ENCODE measurements at places on chromosomes 5 and 9.
A peak's percentile ranks its signal among the peaks of the same experiment; 100 is the strongest.

GRCh38 chr5:139016186-139016585, 141.1 kb upstream of the LRRTM2 start:
- DNase-seq = peak; percentile 11

GRCh38 chr5:88606626-88607025, 276.4 kb downstream of the MEF2C start:
- no peak for DNase-seq

DNA sequence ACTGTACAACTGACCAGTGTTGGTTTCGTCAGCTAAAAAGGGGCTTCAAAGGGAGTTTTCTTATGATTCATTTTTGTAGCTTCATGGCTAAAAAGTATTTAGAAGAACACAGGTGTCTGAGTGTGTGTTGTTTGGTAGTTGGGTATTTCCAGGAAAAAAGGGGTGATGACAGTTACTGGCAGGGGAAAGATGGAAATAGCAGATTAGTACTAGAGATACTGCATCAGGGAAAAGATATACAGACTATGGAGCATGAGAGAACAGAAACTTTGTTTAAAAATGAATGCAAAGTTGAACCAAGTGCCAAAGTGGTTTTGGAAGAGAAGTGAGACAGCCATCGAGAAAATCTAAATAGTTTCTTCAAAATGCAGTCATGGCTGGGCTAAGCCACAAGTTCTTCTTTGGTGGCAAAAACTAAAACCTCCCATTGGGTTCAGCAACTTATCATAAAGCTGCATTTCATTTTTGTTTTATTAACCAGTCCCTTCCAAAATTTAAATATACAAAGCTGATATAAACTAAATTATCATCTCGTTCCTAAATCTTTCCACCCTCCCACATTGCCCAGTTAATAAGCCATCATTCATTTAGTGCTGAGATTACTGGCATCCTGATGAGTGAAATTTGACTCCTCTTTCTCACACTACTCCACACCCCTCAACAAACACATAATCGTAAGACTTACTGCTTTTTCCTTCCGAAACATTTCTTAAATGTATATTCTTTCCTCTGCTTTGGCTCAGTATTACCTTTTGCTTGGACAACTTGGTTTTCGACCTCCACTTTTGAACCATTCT, 33.5 kb downstream of the ELL2 start:
- no peak for DNase-seq

DNA sequence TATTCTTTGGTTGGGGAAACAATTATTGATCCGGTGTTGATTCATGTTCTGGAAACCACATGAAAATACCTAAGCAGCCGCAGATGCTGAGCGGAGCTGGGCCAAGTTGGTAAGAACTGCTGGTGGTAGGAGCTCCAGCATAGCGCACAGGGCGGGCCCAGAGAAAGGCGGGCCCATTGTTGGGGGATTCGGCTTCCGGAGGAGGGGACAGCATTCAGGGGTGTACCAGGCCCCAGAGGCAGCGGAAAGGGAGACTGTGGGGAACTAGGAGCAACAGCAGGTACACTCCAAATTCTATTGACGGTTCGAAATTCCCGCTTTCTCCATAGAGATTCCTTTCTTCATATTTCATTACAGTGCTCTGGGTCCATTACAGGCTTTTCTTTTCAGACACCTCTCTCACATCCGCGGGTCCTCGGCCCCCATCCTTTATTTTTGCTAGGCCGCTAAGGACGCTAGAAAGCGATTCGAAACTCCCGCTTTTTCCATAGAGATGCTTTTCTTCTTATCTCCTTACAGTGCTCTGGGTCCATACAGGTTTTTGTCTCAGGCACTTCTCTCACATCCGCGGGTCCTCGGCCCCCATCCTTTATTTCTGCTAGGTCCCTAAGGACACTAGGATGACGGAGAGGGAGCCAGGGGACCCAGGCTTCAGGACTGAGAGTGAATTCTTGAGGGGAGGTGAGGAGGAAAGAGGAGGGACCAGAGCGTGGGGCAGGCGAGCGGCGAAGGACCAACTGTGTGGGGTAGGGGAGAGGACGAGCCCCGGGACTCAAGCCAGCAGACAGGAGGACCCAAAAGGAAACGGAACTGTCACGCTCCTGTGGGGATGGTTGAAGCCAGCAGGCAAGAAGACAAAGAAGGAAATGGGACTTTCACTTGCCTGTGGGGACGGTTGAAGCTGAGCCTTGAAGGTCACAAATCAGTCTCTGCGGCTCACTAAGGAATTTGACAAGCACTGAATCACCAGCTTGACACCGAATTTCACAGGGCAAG, at the start of gene CCDC152:
TSS of gene CCDC152 (plus strand) at position 213 of the 996 bp plus-strand sequence. CDS start 2,304 bp downstream, outside the sequence.
- peak; percentile 65 for DNase-seq

GRCh38 chr5:172769616-172770373, 1.2 kb downstream of the DUSP1 start:
- no peak for DNase-seq

- no peak for DNase-seq
Measured at GRCh38 chr9:136804509-136805206, 3.1 kb upstream of the RABL6 start.

DNA sequence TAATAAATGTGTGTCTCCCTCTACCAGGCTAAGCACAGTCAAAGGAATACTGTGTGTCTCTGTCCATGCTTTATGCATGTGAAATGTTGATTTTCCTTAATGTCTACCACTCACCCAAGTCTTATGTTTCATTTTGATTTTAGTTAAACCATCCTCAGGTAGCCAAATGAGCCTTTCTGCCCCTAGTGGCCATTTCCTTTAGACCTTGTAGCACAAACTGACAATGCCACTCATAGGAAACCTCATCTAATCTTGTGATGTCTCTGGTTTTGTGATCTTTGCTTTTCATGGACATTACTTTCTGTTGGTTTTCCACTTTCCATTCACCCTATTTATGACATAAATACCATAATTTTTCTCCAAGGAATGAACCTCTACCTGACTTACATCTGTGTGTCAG, 820.8 kb downstream of the MAT2B start:
- no peak for DNase-seq

- DNase-seq = no peak
Measured at GRCh38 chr9:89919171-89919681, 314.4 kb downstream of the GADD45G start.

DNA sequence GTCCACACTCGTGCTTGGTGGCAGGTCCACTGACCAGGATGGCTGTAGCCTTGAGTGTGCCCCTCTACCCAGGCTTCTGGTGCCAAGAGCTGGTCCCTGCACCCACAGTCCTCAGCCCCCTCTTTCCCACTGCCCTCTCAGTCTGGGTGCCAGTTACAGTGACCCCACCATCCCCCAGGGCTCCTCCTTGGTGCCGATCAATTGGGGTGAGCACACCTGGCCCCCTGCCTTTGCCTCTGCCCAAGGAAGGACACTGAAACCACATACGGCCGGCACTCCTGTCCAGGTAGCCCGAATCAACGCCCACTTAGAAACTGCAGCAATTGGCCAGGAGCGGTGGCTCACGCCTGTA, 18.5 kb upstream of the QRFP start:
- DNase-seq = no peak

DNA sequence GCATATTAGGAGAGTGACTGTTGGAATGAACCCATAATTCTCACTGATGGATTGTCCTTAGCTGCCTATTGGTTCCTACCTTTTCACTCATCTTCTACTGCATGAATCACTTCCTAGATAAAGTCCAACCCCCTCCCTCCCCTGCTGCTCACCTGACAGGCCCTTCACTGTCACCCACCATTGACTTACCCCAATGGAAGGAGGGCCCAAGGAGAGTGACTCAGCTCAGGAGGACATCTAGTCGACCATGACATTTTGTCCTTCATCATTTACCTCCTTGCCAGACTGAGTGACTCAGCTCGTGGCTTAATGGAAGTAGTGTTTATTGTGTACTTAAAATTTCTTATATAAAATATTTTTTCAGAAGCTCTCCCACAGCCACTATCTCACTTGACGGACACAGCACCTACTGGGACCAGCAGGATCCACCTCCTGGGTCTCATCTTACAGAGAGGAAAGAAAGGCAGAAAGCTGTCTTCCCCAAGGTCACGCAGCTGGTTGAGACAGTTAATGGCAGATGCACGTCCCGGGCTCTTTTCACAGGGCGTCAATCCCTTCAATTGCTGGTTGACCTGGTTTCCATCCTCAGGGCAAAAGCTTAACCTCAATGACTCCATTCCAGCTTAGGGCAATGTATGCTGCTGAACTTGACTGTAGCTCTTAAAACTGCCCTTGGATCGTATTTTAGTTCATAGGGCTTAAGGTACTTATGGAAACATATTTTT, 142.3 kb downstream of the MARCHF11 start:
- no peak for DNase-seq

- DNase-seq = no peak
Measured at GRCh38 chr9:91033797-91034196, 232.2 kb downstream of the SYK start.

DNA sequence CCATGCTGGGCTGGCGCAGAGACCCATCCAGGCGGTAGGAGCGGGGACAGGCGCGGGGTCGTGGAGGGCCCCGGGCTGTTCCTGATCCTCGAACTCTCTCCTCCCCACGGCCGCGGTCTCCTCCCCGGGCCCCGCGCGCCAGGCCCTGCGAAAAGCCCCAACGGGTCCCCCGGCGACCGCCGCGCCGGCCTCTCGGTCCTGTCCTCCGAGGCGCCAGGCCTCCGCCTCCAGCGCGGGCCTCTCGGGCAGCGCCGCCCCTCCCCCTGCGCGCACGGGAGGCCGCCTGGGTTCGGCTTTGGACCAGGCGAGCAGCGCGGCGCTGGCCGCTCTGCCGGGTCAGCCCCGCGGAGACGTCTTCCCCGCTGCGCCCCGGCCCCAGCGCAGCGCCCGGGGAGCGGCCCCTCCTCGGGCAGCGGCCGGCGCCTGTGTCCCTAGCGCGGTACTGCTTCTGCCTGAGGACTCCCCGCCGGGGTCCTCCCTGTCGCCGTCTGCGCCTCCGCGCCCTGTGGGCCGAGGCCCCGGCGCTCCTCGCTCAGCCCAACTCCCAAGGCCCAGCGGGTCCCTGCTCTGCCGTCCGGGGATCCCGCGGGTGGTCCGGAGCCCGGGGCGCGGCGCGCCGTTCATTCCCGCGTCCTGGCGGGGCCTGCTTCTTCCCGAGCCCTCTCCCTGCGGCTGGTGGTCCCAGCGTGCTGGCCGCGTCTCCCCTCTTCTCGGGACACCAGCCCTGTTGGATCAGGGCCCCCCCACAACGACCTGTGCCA, 13.4 kb downstream of the COL23A1 start:
- no peak for DNase-seq

DNA sequence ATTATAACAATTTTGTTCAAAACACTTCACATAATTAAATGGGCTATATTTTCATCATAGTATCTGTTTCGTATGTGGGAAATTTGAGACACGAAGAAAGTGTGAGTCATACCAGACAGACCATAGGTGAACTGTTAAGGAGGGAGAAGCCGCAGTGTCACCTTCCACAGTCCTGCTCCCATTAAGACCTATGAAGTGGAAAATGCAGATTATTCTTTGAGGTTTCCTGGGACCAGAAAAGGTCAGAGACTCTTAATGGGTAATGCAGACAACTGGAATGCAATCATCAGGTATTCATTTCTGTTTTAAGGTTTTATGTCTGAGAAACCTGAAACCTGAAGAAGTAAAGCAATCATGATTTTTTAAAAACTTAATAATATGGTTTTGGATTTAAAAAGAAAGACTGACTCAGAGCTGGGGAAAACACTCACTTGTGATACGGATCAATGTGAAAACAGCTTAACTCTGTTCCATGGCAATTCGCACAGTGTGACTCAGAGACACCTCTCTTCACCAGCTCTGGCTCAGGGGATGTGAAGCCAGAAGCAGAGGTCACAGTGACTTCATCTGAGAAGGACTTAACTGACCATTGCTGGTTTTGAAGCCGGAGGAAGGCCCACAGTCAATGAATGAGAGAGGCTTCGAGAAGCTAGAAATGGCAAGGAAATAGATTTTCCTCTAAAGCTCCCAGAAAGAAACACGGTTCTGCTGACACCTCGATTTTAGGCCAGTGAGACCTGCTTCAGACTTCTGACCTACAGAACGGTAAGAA, 17.2 kb upstream of the GCNT1 start:
- DNase-seq = peak; percentile 91

DNA sequence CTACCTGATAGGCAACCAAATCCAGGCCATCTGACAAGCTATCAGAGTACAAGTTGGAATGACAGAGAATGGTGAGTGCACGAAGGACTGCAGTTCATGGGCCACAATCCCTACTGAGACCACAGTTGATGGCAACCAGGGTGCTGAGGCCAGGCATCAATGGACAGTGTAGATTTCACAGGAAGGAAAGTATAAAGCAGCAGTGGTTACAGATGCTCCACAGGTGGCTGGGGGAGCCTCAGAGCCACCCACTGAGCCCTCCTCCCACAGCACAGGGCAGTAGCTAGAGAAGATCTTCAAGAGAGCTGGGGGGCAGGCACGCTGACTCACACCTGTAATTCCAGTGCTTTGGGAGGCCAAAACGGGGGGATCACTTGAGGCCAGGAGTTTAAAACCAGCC, 49.4 kb downstream of the RETREG1 start:
- no peak for DNase-seq

DNA sequence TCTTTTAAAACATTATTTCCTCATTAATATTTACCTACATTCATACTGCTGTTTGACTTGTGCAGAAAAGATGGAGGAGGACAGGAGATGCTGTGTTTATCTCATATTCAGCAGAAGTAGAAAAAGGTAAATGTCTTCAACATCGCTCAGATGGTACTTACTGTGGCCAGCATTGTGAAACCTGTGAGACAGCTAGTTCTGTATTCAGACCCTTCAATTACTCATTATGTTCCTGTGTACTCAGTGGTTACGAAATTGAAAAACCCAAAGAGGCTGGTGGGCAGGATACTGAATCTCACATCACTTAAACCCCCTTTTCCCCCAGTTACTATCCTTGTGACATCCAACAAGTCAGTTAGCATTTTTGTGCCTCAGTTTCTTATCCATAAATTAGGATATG, 216.0 kb downstream of the KDM4C start:
- peak; percentile 87 for DNase-seq

DNA sequence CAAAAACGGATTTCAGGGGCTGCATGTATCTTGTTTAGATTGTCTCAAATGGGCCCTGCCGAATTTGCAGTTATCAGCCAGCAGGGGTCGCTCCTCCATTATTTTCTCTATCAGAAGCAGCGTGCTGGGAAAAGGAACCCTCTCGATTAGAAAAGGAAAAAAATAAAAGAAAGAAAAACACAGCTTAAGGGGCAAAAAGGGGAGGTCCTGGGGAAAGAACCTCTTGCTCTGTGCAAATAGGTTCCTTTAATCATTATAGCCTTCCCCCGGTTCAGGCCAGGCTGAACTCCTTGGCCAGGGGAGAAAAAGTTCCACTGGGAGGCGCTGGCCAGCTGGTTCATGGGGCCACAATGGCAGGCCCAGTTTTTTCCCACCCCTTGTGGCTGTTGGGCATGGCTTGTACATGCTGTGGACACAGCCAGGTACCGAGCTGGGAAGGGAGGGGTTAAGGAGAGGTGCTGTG, 25.0 kb upstream of the CAPSL start:
- no peak for DNase-seq

- peak; percentile 33 for DNase-seq
Measured at GRCh38 chr5:68272289-68272688, 56.7 kb downstream of the PIK3R1 start.

DNA sequence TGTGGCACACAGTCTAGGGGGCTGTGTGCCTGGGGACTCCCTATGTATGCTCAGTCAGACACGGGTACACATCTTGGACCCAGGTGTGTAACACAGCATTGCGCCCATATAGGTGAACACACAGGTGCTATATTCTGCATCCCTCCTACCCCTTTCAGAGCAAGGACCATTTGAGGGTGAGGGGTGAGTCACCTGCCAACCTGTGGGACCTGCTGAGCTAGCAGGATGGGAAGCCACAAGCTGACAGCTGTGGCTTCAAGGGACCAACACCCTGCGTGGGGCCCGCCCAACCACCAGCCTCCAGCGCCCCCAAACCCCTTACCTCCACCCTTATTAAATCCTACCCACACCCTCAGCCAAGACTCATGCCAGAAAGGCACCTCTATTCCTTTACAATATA, 14.6 kb upstream of the AQP7 start:
- no peak for DNase-seq

GRCh38 chr5:74685979-74686631, 1.1 kb downstream of the HEXB start:
- DNase-seq = no peak

All from renal cortical epithelial cell (primary cell).